CD4-positive, CD25-positive, alpha-beta regulatory T cell (primary cell): ENCODE measurements at places on chromosomes 3 and 15.

DNA sequence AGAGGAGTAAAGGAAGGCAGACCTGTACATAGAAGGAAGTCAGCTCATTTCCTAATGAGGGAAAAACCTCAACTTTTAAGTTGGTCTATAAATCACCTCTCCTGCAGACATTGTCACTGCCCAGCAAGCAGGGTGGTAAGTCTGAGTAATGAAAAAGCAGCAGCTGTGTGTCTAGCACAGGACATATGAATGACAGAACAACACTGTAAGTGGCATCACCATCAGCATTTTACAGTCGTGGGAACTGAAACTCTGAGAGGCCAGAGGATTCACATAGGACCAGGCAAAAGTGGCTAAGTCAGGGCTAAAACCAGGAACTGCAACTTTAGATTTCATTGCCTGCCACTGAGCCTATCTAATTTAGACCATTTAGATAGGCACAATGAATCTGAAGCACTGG lies 235.6 kb downstream of the CLSTN2 start:
- DNase-seq, result no peak

DNA sequence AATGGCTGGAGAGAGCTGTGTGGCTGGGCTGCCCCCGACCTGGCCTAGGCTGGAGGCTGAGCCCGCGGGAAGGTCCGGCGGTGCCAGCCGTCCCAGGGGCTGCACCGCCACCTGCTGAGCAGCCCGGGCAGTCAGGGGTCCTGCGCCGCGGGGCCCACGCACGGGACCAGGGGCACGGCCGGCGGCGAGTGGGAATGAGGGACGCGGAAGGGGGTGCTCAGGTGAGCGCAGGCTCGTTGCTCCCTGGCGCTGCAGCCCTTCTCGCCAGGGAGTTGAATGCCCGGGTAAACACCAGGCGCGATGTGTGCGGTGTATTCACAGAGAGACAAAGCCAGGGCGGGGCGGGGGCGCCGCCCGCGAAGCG lies 666 bp upstream of the SEMA3F start:
- no peak for DNase-seq

DNA sequence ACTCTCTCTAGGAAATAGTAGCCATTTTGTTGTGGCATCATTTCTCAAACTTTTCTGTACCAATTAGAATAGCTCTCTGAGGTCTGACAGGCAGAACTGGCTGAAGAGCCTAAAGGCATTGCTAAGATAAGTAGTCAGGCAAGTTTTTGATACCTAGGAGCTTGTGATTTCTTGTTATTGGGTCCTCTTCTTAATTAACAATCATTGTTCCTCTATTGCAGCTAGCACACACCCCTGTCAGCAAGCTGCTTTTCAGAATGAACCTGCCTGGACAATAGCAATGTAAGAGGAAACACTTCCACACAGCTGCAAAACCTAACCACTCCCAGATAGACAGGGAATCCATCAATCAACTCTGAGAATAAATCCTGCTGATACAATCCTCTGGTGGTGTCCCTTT lies 403.9 kb upstream of the TBL1XR1 start:
- no peak for DNase-seq

GRCh38 chr15:71325481-71325880 lies 210.2 kb downstream of the THSD4 start:
- no peak for DNase-seq
